ENCODE measurements at places on chromosomes 12 and 14. TPM values are rescaled to one million over a fixed set of nuclear protein-coding genes. Genes with fewer than 3 reads are reported as not detected.

The EPYC gene
- total RNA-seq: not detected

The PTCSC3 gene
- not detected for total RNA-seq

The OR10P1 gene
- not detected for total RNA-seq

The ANKRD33 gene
- total RNA-seq: not detected

The PLEKHD1 gene
- 0.14 TPM for total RNA-seq

The TEX52 gene
- total RNA-seq: not detected

The SLC6A15 gene
- total RNA-seq: 2.8 TPM

The CD4 gene
- total RNA-seq: 3.8 TPM

The RTN1 gene
- 18.0 TPM for total RNA-seq

The SLC6A13 gene
- total RNA-seq: 0.27 TPM

The RAD51AP1 gene
- 48.2 TPM for total RNA-seq

The LMNTD1 gene
- not detected for total RNA-seq

The TAPBPL gene
- total RNA-seq: 1.2 TPM

The IL31 gene
- not detected for total RNA-seq

The LGR5 gene
- total RNA-seq: 10.3 TPM

GRCh38 chr12:62323386-62323785 is 63.2 kb downstream of the USP15 start:
- peaks cover 15% of the 10 kb centered on the region for H3K36me3 ChIP-seq
- no peak for DNase-seq
- H3K27me3 ChIP-seq: no peaks in the 10 kb centered on the region

GRCh38 chr14:63478010-63478409 is 65.2 kb downstream of the PPP2R5E start:
- peaks cover 10% of the 10 kb centered on the region for H3K4me1 ChIP-seq
- no peak overlapping the region for H3K27ac ChIP-seq
- no peaks in the 10 kb centered on the region for H3K36me3 ChIP-seq

GRCh38 chr12:123712780-123713319 is 697 bp downstream of the ATP6V0A2 start:
- H3K4me1 ChIP-seq: peaks cover 29% of the 10 kb centered on the region
- no peak for DNase-seq
- no peaks in the 10 kb centered on the region for H3K27me3 ChIP-seq
- no peaks in the 10 kb centered on the region for H3K36me3 ChIP-seq
- H3K4me3 ChIP-seq: peak overlapping the region; percentile 93

GRCh38 chr12:118520214-118521035 is 144.1 kb downstream of the SUDS3 start:
- no peaks in the 10 kb centered on the region for H3K27me3 ChIP-seq
- H3K4me1 ChIP-seq: peaks cover 11% of the 10 kb centered on the region
- no peak overlapping the region for H3K4me3 ChIP-seq
- H3K27ac ChIP-seq: no peak overlapping the region
- no peak for DNase-seq

DNA sequence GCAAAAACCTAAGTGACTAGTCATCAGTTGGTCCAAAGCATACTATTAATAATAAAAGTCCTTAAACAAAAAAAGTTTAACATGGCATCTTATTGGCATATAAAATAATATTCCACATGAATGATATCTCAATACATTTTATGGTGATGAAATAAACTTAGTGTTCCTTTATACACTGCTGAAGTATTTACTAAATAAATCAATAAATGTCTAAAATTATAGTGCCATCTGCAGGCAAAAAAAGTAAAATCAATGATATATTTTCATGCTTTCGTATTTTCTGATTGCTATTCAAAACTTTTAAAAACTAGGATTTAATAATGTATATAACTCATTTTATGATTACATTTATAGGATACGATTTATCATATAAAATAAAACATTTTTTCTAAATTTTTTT is 30.5 kb downstream of the PUS7L start:
- no peak for DNase-seq
- H3K36me3 ChIP-seq: no peaks in the 10 kb centered on the region
- no peak overlapping the region for H3K4me3 ChIP-seq
- H3K4me1 ChIP-seq: peaks cover 2% of the 10 kb centered on the region
- H3K27me3 ChIP-seq: no peaks in the 10 kb centered on the region
- no peak overlapping the region for H3K27ac ChIP-seq

GRCh38 chr14:90348270-90348669 is 16.5 kb upstream of the NRDE2 start:
- no peaks in the 10 kb centered on the region for H3K4me1 ChIP-seq
- no peaks in the 10 kb centered on the region for H3K36me3 ChIP-seq
- H3K27me3 ChIP-seq: peaks cover 23% of the 10 kb centered on the region
- H3K4me3 ChIP-seq: no peak overlapping the region
- H3K27ac ChIP-seq: no peak overlapping the region

- DNase-seq: no peak
- no peak overlapping the region for H3K27ac ChIP-seq
- peaks cover 92% of the 10 kb centered on the region for H3K27me3 ChIP-seq
- H3K36me3 ChIP-seq: no peaks in the 10 kb centered on the region
- H3K4me3 ChIP-seq: no peak overlapping the region
- H3K4me1 ChIP-seq: peaks cover 20% of the 10 kb centered on the region
Observed at GRCh38 chr14:60353420-60353819, 104.4 kb downstream of the PPM1A start.

DNA sequence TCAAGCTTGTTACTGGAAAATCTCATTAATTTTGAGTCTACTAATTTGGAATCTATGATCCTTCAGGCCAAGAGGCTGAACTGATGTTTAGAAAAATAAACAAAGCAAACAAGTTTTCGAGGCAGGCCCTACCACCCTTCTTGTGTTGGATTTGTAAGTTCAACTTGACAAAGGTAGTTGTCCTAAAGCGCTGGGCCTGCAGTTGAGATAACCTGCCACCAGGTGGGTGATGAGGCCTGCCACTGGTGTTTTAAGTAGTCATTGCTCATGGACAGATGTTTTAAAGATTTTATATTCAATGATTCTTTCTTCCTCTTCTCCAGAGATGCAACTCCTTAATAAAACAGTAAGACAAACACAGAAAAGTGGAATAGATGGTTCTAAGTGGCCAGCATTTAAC is 19.4 kb downstream of the ACVRL1 start:
- DNase-seq: no peak
- peaks cover 3% of the 10 kb centered on the region for H3K27me3 ChIP-seq
- H3K4me1 ChIP-seq: peaks cover 5% of the 10 kb centered on the region
- no peaks in the 10 kb centered on the region for H3K36me3 ChIP-seq
- no peak overlapping the region for H3K4me3 ChIP-seq

DNA sequence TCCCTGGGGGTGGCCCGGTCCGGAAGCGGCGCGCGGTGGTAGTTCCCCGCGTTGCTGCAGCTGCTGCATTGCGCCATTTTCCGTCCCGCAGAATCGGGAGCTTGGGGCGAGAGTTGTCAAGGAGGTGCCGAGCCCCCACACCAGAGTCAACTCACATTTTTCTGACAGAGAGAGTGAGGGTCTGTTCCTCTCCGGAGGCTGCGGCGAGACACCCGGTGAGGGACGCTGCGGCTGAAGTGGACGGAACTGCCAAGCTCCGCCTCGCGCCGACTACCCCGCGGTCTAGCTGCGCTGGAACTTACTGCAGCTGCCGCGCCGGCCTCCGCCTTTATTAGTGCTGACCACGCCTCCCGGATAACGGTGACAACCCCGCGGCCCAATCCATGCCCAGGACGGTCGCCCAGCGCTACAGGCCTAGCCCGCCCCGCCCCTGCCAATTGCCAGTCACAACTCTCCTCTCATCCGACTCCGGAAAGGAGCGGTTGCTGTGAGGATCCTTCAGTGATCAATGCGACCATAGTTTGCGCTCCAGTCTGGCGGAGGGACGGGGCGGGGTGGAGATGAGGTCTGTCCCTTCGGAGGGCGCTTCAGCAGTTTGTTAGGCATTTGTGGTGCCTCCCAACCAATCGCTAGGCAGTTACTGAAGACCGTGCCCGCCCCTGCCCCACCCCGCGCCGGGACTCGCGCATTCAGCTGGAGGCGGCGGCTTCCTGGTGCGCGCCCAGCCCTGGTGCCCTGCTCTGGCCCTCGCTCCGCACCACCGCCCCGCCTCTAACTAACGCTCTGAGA is at the start of gene VAMP1:
VAMP1 (minus strand) TSS at position 303 of the 789 bp plus-strand sequence; CDS start at position 157, 146 bp downstream.
- peaks cover 24% of the 10 kb centered on the region for H3K4me1 ChIP-seq
- H3K27me3 ChIP-seq: peaks cover 3% of the 10 kb centered on the region
- no peaks in the 10 kb centered on the region for H3K36me3 ChIP-seq
- DNase-seq: peak; percentile 97
- peak within 1 kb of the TSS; percentile 92 for H3K4me3 ChIP-seq
- H3K27ac ChIP-seq: peak within 1 kb of the TSS; percentile 93

- DNase-seq: no peak
- H3K27me3 ChIP-seq: no peaks in the 10 kb centered on the region
- H3K4me1 ChIP-seq: peaks cover 13% of the 10 kb centered on the region
Observed at GRCh38 chr12:100564090-100564489, 9.4 kb upstream of the GAS2L3 start.

GRCh38 chr12:105449431-105449830 is 118.9 kb downstream of the C12orf75 start:
- no peak overlapping the region for H3K27ac ChIP-seq
- no peaks in the 10 kb centered on the region for H3K27me3 ChIP-seq
- H3K36me3 ChIP-seq: no peaks in the 10 kb centered on the region
- peaks cover 9% of the 10 kb centered on the region for H3K4me1 ChIP-seq

- DNase-seq: no peak
- no peaks in the 10 kb centered on the region for H3K36me3 ChIP-seq
- H3K27me3 ChIP-seq: no peaks in the 10 kb centered on the region
- H3K4me3 ChIP-seq: no peak overlapping the region
Observed at GRCh38 chr12:78698747-78699146, 165.8 kb upstream of the SYT1 start.

GRCh38 chr12:124024776-124025175 is 51.8 kb downstream of the ZNF664 start:
- H3K36me3 ChIP-seq: no peaks in the 10 kb centered on the region
- peaks cover 18% of the 10 kb centered on the region for H3K4me1 ChIP-seq
- no peak overlapping the region for H3K4me3 ChIP-seq
- H3K27me3 ChIP-seq: no peaks in the 10 kb centered on the region

- no peak for DNase-seq
- H3K36me3 ChIP-seq: no peaks in the 10 kb centered on the region
- no peaks in the 10 kb centered on the region for H3K27me3 ChIP-seq
- no peaks in the 10 kb centered on the region for H3K4me1 ChIP-seq
- H3K4me3 ChIP-seq: no peak overlapping the region
Observed at GRCh38 chr12:40760821-40761220, 68.6 kb downstream of the CNTN1 start.

GRCh38 chr12:11958221-11959091 is 112.3 kb upstream of the BCL2L14 start:
- no peak overlapping the region for H3K27ac ChIP-seq
- H3K27me3 ChIP-seq: peaks cover 12% of the 10 kb centered on the region
- peaks cover 6% of the 10 kb centered on the region for H3K4me1 ChIP-seq
- no peak overlapping the region for H3K4me3 ChIP-seq
- no peaks in the 10 kb centered on the region for H3K36me3 ChIP-seq

GRCh38 chr12:126807312-126807865 is 1459.6 kb upstream of the TMEM132C start:
- H3K36me3 ChIP-seq: no peaks in the 10 kb centered on the region
- no peak overlapping the region for H3K4me3 ChIP-seq
- no peak for DNase-seq
- H3K27me3 ChIP-seq: peaks cover 24% of the 10 kb centered on the region

DNA sequence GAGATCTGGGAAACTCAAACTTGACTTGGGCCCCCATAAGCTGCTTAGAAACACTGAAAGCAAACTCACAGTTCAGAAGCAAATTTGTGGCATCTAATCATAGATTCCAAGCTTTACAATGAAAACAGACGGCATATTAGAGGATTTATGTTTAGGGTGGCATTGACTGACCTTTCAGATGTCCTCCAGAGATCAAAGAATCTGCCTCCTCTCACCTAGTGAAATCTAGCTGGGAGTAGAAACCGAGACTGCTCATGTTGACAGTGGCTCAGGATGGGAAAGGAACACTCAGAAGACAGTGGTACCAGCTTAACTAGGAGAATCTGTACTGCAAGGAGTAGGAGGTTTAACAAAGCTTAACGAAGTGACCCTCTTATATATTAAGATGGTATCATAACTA is 345.0 kb downstream of the GXYLT1 start:
- no peaks in the 10 kb centered on the region for H3K27me3 ChIP-seq
- H3K4me3 ChIP-seq: no peak overlapping the region
- DNase-seq: no peak

DNA sequence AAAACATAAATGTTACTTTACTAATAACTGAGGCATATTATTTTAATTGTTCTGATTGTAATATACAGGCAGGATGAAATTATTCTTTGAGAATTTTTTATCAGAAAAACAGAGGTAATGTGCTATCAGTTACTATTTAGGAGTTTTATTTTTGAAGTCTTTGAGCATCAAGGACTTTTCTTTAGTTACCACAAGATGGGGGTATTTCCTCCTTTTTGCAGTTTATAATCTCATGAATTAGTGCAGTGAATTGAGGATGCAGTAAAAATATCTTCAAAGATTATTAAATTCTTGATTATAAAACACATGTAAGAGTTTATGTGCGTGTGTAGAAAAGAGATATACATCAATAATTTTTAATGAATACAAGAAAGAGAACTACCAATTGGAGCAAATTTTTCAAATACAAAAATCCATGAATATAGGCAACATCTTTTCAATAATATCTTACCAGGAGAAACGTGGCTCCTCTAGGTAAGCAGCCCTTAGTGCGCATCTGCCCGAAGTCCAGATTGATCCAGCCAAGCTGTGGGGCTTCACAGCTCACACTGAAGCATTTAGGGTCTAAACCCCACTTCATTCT is 71.6 kb downstream of the ERGIC2 start:
- no peaks in the 10 kb centered on the region for H3K4me1 ChIP-seq
- no peak overlapping the region for H3K27ac ChIP-seq
- H3K27me3 ChIP-seq: no peaks in the 10 kb centered on the region
- H3K4me3 ChIP-seq: no peak overlapping the region

DNA sequence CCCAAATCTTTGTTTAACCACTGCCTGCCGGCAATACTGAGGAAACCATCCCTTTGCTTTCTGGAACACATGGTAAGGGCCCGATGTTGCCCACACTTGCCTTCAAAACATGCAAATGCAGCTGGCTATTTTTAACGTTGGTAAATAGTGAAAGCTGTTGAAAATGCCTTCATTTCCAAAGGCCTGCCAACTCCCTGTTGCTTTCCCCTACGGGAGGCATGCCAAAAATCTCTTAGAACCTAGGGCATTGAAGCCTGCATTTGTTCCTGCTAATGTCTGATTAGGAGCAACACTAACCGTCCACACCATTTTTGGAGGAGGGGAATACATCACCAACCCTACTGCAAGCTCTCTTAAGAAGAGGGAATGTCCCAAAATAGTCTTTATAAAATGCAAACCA is 152.6 kb upstream of the NOS1 start:
- no peak overlapping the region for H3K27ac ChIP-seq
- no peak for DNase-seq
- H3K4me3 ChIP-seq: no peak overlapping the region
- H3K27me3 ChIP-seq: peaks cover 44% of the 10 kb centered on the region
- H3K4me1 ChIP-seq: peaks cover 18% of the 10 kb centered on the region

GRCh38 chr14:97402279-97402678 is 605.1 kb downstream of the VRK1 start:
- no peak for DNase-seq
- no peak overlapping the region for H3K27ac ChIP-seq
- H3K4me1 ChIP-seq: no peaks in the 10 kb centered on the region
- no peaks in the 10 kb centered on the region for H3K36me3 ChIP-seq
